Vagina (tissue), 2 donors: ENCODE measurements at places on chromosomes 2 and 18. TPM values are rescaled to one million over a fixed set of nuclear protein-coding genes. Genes with fewer than 3 reads are reported as not detected.

The ELOA2 gene
- not detected for total RNA-seq

- no peak for DNase-seq
Measured at GRCh38 chr2:72952961-72953360, 35.6 kb downstream of the EMX1 start.

DNA sequence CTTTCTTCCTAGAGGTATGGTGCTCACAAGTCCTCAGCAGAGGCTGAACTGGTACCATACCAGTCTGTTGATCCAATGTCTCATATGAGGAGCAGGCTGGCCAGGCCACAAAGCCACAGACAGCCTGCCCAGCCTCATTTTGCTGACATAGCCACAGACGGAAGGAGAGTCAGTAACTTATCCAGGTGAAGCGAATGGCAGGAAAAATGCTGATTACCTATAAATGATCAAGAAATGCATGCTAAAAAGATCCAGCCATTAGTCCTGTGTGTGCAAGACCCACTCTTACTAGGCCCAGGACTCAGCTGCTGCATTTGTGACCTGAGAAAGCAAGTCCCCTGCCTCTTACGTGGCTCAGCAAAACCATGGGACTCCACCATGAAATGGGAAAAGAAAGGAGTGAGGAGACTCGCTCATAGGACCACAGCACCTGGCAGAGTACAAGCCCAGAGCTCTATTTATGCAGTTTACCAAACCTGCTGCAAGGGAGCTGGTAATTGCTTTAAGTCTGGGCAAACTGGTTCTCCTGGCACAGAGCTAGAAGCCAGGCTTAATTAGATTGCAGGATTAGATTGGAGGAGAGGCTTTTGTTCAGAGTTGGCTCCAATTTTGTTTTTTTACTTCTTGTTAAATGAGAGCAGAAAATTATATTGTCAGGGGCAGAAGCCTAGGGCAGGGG, 19.0 kb downstream of the RHOB start:
- DNase-seq = peak; percentile 80

GRCh38 chr18:79229431-79229830, 160.2 kb downstream of the ATP9B start:
- no peak for DNase-seq

DNA sequence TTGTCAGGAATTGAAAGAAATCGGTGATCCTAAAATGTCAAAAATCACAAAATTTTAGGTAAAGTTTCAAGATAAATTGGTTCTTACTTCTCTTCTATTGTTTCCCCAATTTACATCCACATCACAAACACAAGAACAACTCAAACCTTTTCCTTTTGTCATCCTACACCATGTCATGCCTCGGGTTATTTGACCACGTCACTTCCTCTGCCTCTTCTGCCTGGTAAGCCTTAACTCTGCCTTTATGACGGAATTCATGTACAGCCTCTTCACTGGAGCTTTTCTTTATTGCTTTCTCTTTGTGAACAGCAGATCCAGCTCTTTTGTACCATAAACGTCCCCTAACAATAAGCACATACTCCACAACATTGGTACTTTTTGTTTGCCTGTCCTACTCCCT, 258.0 kb downstream of the DPP10 start:
- no peak for DNase-seq

The SERPINB13 gene
- total RNA-seq = 131 TPM

DNA sequence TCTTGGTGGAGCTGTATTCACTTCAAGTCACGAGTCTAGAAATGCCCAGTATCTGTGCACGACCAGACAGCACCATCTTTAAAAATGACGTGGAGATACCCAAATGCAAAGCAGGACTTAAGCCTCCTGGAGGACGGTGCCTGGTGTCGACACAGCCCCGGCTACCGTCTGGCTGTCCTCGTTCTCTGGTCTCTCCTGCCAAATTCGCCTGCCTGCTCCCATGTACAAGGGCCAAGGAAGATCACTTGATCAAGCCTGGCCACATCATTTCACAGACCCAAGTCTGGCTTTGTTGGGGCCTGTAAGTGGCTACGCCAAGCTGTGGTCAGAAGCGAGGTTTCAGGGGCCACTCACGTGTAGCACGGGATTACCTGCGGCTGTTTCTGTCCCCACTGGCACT, 9.4 kb downstream of the ODC1 start:
- DNase-seq = no peak

DNA sequence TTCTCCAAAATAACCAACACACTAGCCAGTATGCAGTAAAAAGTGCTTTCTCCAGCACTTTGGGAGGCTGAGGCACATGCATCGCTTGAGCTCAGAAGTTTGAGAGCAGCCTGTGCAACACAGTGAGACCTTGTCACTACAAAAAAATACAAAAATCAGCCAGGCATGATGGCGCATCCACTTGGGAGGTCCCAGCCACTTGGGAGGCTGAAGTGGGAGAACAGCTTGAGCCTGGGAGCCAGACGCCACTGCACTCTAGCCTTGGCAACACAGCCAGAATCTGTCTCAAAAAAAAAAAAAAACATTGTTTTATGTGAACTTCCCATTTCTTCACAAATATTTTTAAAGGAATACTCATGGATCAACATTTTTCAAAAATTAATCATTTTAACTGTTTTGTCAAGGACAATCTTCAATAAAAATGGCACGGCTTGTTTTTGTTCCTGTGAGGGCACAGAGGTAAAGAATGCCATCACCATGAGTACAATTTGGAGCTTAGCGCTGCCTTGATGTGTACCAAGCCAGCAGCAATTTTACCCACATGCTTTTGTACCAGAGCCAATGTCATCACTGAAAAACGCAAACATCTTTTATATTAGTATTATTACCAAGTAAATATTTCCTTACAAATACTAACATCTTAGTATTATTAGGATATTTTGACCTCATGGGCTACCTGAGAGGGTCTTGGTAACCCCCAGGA, 26.7 kb downstream of the RAB1A start:
- no peak for DNase-seq

The SP110 gene
- 9.6 TPM for total RNA-seq

The REG3G gene
- total RNA-seq = not detected

DNA sequence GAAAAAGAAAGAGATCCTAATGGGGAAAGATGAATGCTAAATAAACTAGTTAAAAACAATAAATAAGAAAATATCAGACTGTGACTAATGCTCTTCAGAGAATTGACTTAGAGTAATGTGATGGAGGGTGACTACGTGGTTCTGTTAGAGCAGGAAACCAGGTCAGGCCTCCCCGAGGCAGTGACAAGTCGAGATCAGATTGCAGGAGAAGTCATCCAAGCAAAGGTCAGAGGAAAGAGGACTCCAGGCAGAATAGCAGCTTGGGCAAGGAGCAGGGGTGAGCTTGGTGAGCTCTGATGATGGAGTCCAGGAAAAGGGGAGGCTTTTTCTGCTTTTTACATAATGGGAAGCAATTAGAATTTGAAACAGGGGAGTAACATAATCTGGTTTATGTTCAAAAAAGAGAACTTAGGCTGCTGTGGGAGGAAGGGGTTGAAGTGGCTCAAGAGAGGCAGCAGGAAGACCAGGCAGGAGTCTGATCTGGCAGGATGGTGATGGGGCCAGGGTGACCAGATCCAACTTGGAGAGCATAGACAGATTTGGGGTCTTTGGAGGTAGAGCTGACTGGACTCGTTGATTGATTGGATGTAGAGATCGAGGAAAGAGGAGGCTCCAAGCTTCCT, 27.3 kb upstream of the ITGB6 start:
- no peak for DNase-seq

The POTEI gene
- total RNA-seq = not detected

The KYNU gene
- total RNA-seq = 3.7 TPM

The POTEJ gene
- not detected for total RNA-seq

GRCh38 chr2:118755901-118756300, 91.5 kb downstream of the EN1 start:
- no peak for DNase-seq

The MYOM1 gene
- 1.2 TPM for total RNA-seq

DNA sequence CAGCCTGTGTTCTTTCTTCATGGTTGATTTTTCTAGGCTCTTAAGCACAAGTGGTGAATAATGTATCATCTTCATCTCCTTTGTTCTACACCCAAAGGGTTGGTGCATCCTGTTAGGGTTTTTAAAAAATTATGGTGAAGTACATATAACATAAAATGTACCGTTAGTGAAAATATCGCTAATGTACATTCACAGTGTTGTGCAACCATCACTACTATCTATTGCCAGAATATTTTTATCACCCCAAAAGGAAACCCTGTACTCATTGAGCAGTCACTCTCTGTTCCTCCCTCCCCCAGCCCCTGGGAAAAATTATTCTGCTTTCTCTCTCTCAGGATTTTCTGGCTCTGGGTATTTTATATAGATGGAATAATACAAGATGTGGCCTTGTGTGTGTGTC, 98.5 kb downstream of the PRKCE start:
- no peak for DNase-seq

DNA sequence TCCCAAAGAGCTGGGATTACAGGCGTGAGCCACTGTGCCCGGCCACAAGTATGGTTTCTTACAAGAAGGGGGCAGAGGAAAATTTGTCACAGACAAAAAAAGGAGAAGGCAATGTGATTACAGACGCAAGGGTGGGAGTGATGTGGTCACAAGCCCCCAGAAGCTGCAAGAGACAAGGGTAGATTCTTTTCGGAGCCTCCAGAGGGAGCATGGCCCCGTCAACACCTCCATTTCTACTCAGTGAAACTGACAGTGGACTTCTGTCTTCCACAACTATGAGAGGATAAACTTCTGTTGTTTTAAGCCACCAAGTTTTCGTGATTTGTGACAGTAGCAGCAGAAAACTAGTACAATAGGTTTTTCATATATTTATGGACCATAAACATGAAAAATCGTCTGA, 2.1 kb upstream of the TCF7L1 start:
- no peak for DNase-seq

The UGT1A5 gene
- 1.2 TPM for total RNA-seq

The SPR gene
- 45.7 TPM for total RNA-seq

GRCh38 chr2:65477590-65477989, 45.2 kb upstream of the SPRED2 start:
- DNase-seq = no peak

- DNase-seq = no peak
Measured at GRCh38 chr2:134739879-134740301, 21.1 kb upstream of the TMEM163 start.

GRCh38 chr2:10332402-10333246, 29.9 kb downstream of the HPCAL1 start:
- DNase-seq = no peak

GRCh38 chr2:47177043-47177565, 22.0 kb upstream of the STPG4 start:
- no peak for DNase-seq

DNA sequence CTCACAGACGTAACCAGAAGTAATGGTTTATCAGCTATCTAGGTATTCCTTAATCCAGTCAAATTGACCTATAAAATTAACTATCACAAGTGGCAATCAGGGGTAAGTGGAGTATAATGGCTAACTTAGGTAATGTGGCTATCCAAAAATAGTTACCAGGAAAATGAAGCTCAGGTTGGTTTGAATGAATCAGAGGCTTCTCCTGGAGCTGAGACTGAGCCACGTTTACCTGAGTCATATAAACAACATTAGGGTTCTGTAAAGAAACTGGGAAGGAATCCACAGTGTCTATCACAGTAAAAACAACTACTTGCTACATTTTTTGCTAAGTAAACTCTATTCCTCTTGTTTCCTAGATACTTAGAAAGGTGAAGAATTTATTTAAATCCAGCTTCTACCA, 236.0 kb upstream of the SPHKAP start:
- DNase-seq = no peak

GRCh38 chr2:19592197-19592596, 233.8 kb upstream of the OSR1 start:
- DNase-seq = no peak

The SAG gene
- not detected for total RNA-seq

DNA sequence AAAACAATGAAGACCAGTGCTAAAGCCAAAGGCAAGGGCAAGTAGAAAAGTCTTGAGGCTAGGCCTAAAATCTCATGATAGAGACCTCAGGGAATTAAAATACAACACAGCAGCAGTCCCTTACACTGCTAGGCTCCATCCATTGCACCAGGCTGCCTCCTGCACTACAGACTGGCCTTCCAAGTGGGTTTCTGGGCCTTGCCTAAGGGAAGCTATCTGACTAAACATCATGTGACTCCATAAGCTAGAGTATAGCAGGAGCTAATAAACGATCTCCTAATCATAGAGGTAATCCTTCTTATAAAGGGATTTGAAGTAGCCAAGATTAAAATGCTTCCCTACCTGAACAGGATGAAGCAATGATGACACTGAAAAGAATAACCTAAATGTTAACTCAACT, 77.6 kb upstream of the NFU1 start:
- DNase-seq = no peak

DNA sequence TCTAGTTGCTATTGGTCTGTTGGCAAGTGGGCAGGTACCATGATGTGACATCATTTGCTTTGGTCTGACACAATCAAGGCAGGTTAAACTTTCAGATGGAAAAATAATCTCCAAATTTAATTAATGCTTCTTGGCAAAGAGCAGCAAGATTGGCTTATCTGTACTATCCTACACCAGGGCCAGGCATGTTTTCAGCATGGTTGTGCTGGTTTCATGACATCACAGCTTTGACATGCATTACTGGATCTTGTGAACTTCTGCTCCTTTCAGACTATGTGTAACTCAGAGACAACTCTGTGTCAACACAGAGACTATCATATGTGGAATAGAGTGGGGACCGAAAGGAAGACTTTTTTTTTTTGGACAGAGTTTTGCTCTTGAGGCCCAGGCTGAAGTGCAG, 520.5 kb downstream of the TDRD15 start:
- DNase-seq = no peak
